Psoas muscle (tissue), 8 donors: ENCODE measurements at places on chromosomes 3 and 15.

GRCh38 chr15:70799667-70800450 lies 36.5 kb upstream of the UACA start:
- DNase-seq = no peak

DNA sequence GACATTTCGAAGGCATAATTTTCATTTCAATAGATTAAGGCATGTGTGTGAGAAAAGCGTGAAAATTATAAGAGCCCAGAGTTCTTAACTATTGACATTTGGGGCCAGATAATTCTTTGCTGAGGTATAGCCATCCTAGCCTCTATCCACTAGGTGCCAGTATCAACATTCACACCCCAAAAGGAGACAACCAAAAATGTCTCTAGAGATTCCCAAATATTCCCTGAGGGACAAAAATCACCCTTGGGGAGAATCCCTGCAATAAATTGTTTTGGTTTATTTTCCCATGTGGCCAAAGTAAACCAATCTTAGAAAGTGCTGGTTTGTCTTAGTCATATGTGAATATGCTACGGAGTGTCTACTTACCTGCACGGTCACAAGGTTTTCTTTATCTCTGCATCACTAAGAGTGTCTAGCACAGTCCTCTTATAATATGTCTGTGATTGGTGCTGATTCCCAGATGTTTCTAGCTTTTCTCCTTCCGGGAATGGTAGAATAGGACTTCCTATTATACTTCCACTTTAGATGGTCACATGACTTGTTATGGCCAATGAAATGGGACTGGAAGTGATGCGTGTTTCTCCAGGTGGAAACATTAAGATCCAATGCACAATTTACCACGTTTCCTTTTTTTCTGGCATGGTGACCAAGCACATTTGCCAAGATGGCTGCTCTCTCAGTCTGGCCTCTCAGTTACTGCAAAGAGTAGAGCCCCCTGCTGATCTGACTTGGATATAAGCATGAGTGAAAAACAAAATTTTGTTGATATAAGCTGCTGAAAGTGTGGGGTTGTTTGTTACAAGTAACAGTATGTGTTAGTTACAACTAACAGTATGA lies 8.0 kb upstream of the KBTBD8 start:
- no peak for DNase-seq

- DNase-seq = no peak
Observed at GRCh38 chr15:79381593-79381992, 50.5 kb upstream of the MINAR1 start.

- no peak for DNase-seq
Observed at GRCh38 chr15:91336687-91337086, 236.6 kb downstream of the SV2B start.

DNA sequence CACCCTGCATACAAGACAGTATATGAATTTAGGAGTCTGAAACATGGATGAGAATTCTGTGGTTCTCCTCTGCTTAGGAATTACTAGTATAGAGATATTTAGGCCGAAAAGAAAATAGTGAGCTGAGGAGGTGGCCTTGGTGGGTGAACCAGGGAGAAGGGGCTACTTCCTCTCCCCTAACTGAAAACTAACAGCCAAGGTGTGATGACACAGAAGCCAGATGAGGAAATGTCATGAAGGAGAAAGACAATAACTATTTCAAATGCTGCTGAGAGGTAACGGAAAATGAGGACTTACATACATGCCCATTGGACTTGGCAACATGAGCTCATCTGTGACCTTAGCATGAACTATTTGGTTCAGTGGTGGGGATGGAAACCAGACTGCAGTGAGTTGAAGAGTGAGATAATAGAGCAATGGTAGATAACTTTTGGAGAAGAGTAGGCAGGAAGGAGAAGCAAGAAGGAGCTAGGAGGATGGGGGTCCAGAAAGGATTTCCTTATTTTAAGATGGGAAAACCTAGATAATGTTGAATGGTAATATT lies 114.4 kb upstream of the TSPAN3 start:
- no peak for DNase-seq

DNA sequence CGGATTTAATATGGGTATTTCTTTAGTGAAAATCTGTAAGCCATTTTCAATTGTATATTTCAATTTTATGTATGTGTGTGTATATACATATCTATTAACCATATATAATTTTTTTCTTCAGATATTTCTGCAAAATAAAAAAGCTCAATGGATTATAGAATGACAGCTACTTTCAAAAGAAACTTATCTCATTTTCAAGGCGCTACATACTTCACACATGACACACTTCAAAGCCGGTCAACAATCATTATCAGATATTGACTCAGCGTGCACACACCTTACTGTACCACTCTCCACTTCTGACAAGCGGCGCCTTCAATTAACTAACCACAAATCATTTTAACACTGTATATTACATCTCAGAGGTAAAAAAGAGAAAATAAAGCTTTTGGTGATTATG lies 39.6 kb downstream of the ATP13A3 start:
- DNase-seq = no peak

DNA sequence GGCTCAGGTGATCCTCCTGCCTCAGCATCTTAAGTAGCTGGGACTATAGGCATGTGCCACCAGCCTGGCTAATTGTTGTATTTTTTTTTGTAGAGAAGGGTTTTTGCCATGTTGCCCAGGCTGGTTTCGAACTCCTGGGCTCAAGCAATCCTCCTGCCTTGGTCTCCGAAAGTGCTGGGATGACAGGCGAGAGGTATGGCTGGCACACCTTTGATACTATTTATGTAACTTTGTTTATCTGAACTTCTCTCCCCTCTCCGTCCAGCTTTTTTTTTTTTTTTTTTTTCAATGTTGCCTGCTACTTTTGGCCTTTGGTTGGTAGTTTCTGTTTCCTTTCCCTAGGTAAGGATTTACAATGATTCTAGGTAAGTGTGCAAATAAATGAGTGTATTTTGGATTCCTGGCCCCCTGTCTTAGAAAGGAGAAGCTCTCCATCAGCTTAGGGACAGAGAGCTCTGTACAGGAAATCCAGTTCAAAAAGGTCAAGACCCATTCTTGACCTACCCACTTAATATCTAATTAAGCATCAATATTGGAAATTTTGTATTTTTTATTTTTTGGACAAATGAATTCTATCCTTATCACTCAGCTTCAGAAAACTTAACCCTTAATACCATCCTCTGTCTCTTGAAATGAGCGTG lies 6.8 kb downstream of the ARL6IP5 start:
- no peak for DNase-seq
